ENCODE measurements at places on chromosomes 13 and 19.

DNA sequence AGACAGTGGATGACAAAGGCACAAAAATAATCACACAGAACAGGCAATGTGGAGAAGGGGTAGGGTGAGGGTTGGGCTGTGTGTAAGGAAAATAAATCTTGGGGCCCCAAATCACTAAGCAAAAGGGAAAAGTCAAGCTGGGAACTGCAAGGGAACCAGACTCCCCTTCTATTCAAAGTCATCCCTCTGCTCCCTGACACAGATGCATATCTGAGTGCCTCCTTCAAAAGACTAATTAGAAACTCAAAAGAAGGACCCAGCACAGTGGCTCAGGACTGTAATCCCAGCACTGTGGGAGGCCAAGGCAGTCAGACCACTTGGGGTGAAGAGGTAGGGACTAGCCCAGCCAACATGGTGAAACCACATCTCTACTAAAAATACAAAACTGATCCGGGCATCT is 18.3 kb downstream of the ZNF611 start:
- DNase-seq, result no peak

GRCh38 chr13:87837946-87838345 is 166.8 kb downstream of the SLITRK5 start:
- no peak for DNase-seq

DNA sequence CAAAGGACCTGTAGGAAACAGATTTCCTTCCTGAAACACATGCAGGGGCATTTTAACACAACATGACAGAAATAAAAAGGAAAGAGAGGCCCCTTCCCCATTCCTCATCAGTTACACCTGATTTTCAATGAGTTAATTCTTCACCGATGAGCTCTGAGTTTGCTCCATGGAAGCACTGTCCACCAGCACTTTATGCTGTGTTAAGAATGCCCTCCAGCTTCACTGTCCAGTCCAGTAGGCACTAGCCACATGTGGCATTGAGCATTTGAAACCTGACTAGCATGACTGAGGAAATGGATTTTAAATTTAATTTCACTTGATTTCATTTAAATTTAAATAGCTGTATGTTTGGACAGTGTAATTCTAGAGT is 217.2 kb upstream of the SLC10A2 start:
- no peak for DNase-seq

GRCh38 chr19:3565139-3565538 is 7.6 kb upstream of the HMG20B start:
- no peak for DNase-seq

- no peak for DNase-seq
Observed at GRCh38 chr13:34944751-34945150, 2.7 kb downstream of the NBEA start.

- DNase-seq, result no peak
Observed at GRCh38 chr13:26861941-26862340, 101.4 kb upstream of the GPR12 start.

DNA sequence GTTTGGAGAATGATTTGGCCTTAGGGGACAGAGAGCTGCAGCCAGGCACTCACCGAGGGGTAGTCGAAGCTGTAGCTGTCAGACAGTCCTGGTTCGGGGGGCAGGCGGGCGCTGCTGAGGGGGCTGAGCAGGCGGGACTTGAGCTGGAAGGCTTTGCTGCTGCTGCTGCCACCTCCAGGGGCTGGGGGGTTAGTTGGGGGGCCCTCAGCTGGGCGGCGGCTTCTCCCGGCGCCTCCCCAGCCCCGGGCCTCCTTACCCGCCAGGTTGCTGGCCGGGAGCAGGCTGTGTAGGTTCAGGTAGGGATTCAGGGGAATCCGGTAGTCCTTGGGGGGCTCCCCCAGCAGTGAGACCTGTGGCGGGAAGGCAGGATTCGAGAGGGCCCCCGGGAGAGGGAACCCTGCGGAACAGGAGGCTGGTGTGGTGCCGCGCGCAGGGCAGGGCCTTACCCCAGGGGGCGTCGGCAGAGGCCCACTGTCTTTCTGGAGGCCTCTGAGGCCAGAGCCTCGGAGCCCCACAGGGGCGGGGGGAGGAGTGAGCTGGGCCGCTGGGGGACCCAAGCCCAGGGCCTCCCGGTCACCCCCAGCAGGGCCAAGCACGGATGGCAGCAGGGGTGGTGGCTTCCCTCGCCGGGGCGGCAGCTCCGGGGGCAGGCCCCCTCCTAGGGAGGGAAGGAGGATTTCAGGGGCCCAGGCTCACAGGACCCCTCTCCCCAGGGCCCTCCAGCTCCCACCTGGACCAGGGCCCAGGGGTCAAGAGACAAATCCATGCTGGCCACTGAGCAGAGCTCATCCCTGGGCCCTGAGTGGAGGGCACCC is 5.0 kb upstream of the FDX2 start:
- DNase-seq, result no peak

Measured in T-helper 9 cell (primary cell).